ENCODE measurements at places on chromosomes 11 and 22. TPM values are rescaled to one million over a fixed set of nuclear protein-coding genes. Genes with fewer than 3 reads are reported as not detected.

- DNase-seq: no peak
These were observed 26.6 kb upstream of the TTC12 start for GRCh38 chr11:113287801-113288200.

GRCh38 chr11:8581300-8581699, 12.7 kb downstream of the STK33 start:
- no peak for DNase-seq

DNA sequence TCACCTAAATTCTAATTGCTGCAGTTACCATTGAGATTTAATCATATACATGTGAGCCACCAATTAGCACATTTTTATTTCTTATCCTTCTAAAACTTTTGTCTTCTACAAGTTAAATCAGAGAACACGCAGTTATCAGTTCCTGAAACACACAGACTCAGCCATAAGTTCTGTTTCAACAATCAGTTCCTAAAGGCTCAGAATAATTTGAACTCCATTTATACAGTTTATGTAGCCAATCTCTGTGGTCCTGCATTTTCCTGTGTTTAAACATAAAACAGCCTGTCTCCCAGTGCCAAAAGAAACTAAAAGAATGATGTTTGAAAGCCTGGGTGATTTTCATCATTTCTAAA, 2.9 kb downstream of the PLAAT3 start:
- DNase-seq: no peak

GRCh38 chr22:44360668-44361381, 48.1 kb upstream of the SHISAL1 start:
- peak; percentile 64 for DNase-seq

DNA sequence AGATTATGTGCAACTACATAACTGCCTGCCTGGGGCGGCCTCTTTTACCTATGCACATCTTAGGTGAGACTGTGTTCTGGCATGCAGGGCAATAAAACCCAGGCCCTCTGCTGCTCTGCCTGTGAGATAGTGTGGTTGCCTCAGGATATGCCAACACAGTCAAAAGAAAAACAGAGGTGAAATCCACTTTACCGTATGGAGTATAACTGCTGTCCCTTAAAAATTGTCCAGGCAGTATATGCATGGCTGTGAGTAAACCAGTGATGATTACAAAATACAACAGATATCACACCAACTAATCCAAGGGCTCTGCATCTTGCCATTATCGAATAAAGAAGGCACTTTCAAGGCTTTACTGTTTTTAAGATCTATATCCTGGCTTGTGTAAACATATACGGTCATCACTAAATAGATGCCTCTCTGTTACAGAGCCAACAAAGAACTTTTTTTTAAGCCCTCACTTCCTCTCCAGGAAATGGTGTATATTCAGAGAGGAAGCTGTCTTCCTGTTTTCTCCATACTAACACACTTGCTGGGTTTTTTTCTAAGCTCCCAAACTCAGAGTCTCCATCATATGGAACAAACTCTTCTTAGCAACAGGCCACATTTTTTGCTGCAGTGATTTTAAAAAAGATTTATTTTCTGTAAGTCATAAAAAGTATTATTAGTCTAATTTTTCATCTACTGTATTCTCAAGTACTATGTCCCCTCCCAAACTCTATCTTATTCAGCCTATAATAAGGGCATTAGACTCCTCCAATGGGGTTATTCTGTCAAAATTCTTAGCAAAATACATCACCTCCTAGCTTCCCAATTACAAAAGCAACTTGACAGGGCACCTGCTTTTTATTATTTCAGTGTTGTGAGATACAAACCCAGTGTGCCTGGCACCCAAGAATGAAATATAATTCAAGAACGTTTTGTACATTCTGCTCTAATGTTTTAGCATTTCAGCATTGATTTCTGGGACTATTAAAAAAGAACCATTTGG, 135.2 kb downstream of the MAML2 start:
- no peak for DNase-seq

- DNase-seq: no peak
These were observed 19.8 kb downstream of the OR10D3 start for GRCh38 chr11:124202951-124203350.

- DNase-seq: no peak
These were observed 6.2 kb downstream of the KDM4F start for GRCh38 chr11:95055283-95055897.

GRCh38 chr22:21026783-21027692, 5.3 kb downstream of the SLC7A4 start:
- no peak for DNase-seq

DNA sequence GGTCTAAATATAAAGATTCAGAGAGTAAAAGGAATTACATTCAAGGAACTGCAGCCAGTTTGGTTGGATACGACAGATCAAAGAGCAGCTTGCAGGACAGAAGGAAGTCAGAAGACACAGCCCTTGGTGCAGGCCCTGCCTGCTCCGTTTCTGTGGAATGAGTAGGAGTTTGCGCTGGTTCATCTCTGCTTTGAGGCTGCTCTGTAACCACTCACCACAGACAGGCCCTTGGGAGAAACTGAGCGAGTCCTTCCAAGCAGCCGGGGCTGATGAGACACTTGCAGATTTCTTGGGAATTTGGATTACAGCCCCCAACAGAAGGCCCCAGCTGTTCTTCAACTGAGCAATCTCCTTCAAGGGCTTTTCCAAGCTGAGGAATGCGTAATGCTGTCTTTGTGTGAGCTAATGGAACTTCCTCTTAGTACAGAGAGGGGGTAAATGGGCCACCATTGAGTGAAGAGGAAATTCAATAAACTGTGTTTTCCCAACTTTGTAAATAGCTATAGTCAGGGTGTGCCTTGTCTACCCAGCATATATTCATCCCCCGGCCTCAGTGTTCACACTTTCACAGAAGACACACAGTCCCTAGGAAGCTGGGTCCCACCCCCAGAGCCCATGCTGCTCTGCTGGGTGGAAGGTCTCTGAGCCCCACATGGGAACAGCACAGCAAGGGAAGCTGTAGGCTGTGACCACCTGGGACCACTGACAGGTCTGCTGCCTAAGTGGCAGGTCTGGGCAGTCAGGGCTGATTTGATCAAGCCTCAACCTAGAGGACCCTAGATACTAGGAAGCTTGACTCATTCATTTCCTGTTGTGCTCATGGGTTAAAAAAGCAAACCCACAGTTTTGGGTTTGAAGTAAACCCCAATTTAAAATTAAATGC, 16.6 kb downstream of the IL10RA start:
- peak; percentile 83 for DNase-seq

DNA sequence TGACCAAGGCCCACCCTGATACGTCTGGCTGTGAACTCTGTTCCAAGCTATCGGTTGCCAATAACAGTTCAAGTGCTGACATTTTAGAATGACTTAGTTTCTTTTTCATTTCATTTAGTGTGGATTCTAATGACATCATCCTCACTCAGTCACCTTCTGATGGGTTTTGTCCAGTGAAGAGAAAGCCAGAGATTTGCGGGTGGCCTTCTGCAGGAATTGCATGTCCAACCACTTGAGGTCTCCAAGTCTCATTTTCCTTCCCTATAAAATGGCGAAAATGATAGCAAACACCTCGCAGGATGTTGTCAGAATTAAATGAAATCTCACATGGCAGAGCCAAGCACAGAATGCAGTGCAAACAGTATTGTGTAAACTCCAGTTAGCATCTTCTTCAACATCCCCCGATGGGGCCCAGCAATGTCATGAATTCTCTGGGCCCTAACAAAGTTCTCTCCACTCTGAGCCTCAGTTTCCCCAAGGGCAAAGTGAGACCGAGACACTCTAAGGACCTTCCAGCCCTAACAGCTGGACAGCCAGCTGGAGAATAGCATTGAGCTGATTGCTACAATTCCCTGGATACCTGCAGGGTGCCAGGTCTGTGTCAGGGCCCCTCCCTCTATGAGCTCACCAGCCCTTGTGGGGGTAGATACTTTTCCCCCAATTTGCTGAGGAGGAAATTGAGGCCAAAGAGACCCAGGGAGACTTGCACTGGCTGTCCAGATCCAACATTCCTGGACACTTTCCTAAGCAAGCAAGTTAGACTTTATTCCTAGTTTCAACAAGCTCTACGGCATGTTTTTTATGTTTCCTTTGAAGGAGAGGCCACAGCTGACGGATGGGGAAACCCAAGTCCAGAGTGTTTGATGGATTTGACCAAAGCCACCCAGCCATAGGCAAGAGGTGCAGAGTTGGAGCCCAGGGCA, 286.7 kb downstream of the MN1 start:
- no peak for DNase-seq

- DNase-seq: peak; percentile 83
These were observed at the start of gene MPPED2 for GRCh38 chr11:30586251-30587144. Gene MPPED2 (minus strand): TSS chr11:30586353. CDS start chr11:30580373, 5,980 bp downstream.

GRCh38 chr22:25153961-25154666, 45.5 kb upstream of the CRYBB3 start:
- DNase-seq: no peak

DNA sequence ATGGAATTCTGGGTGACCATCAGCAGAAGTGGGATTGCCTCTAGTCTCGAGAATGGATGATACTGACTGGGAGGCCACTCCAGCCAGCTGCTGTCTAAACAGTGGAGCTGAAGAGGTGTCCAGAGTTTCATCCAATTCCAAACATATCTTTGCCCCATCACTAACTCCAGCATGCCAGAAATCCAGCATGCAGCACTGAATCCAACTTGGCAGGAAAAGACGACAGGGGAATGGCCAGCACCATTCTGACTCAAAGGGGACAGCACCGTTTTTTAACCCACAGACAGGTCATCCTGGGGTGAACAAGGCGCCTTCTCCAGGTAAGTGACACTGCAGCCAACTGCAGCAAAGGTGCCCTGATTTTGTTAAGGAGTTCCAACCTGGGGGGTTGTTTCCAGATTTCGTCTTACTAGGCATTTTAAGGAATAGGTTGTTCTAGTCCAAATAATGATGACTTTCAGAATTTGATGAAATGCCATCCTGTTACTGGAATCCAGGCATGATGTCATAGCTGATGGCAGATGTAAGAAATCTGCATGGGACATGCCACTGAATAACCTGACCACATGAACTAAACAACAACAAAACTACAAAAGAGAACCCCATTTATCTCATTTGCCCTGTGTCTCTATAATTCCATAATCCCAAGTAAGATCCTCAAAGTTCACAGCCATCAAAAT, 32.3 kb downstream of the FEZ1 start:
- no peak for DNase-seq

DNA sequence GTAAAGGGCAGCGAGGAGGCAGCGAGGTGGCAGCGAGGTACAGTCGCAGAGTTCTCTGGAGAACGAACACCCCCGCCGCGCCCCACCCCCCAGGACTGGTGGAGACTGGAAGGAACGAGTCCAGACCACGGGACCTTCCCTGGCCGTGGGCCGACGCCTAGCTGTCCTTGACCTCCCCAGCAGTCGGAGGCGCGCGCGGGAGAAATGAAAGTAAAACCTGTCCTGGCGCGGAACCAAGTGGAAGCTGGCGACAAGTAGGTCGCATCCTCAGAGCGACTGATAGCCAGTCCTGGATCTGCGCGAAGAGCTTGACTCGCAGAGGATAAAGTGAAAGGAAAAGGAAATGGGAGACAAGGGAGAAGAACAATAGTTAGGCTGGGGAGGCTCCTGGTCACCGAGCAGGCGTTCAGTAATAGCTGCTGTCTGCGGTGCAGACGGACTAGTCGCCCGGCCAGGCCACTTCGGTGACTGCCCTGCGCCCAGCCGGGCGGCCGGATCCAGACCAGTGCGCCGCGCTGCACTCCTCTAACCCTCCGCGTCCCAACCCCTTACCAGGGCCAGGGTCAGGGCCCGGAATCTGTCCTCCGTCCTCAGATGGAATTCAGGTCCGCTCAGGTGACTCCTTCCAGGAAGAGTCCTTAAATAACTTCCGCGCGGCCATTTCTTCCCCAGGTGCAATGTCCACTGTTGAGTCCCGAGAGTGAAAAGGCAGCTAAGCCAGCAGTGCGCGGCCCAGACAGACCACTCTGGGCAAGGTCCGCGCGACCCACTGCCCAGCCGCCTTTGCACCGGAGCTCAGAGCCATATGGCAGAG, 1.9 kb upstream of the ADM start:
- peak; percentile 96 for DNase-seq

DNA sequence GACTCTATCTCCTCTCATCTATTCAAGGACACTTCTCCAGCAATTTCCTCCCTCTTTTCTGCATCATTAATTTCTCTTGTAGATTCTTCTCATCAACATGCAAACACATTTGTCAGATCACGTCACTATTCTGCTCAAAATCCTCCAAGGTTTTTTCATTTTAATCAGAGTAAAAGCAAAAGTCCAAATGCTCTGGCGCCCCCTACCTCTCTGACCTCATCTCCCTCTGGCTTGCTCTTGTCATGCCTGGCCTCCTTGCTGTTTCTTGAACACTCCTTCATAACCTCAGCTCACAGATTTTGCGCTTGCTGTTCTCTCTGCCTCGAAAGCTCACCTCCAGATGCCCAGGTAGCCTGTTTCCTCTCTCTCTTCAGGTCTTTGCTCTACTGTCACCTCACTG, 22.4 kb downstream of the RTCB start:
- DNase-seq: no peak

DNA sequence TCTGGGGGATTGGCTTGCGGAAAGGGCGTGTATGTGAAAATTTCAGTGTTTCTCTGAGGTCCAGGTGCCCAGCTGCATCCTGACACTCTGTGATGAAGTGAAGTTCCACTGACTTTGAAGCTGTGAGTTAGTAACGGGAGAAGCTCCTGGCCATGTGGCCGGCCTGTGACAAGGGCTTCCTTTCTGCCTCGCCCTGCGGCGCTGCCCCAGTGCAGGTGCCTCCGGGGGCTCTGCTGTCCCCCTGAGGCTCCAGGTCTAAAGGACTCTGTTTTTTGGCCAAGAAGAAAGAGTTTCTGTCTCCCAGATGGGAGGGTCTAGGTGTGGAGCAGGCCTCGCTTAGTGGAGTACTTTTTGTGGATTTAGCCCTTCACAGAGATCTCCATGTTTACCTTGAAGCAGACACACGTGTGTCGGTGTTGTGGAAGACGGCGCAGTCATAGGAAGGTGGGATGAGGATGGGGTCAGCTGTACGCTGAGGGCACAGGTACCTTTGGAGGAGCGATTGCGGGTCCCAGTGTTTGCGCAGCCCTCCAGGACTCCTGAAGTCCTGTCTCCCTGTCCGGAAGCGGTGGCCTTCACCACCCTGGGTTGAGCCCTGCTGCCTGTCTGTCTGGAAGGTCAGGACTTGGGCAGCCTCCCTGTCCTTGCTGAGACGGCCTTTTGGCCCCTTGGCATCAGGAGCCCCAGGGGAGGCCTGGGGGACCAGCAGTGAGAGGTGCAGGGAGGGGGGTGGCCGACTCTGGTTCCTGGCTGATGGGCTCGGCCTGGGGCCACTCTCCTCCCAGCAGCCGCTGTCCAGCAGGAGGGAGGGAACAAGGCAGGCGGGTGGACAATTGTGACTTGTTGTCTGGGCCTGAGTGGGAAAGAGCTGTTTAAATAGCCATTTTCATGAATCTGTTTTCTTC, 1249.3 kb downstream of the BRD1 start:
- DNase-seq: no peak

GRCh38 chr11:64068705-64069400, 33.1 kb downstream of the FLRT1 start:
- no peak for DNase-seq

MS4A15 gene
- not detected for polyA plus RNA-seq

UBTFL1 gene
- polyA plus RNA-seq: not detected

TREH gene
- 2.0 TPM for polyA plus RNA-seq

ASRGL1 gene
- 4.5 TPM for polyA plus RNA-seq

OR4A16 gene
- polyA plus RNA-seq: not detected

MRGPRX3 gene
- polyA plus RNA-seq: not detected

Data from spleen (tissue), 13 donors.